Colonic mucosa (tissue), 4 donors: ENCODE measurements at places on chromosomes 4 and X.

- DNase-seq = no peak
Observed at GRCh38 chr4:3344596-3344995, 51.8 kb downstream of the RGS12 start.

DNA sequence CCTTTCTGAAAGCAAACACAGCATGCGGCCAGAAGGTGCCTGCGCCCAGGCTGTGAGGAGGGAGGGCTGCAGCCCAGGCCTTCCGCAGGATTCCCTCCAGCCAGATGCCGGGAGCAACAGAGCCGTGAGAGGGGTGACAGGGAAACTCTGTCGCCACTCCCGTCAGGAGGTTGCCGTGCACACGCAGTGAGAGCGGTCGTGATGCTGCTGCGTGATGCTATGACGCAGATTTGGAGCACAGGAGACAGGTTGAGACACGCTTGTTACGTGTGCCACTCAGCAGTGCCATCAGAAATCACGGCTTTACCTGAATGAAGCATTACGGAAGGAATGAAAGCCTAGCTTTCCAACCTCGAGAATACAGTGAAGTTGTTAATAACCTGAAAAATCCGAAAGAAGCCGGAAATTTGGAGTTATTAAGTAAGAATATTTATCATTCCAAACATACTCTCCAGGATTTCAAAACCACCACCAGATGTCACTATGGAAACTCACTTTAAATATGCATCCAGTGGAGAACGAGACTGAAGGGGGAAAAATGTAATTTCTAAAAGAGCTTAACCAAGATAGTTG is 54.4 kb downstream of the FAT1 start:
- no peak for DNase-seq

DNA sequence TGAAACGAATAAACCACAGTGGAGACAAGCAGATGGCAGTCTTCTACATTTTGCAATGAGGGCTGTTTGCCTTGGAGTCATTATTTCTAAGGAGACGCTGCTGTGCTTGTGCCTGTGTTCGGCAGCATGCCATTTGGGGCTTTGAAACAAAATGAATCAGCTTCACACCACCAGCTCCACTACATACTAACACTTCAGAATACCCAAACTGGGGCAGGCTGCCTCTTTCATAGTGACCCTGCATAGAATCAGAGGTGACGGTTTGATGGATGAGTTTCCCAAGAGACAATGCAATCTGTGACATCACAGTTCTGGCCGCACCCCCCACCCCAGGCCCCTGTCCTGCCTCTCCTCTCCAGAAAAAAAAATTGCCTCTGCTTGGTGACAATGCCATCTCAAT is 57.1 kb upstream of the MID1 start:
- no peak for DNase-seq

- no peak for DNase-seq
Observed at GRCh38 chrX:14362721-14363120, 166.6 kb upstream of the GLRA2 start.

GRCh38 chr4:118175506-118175905 is 141.2 kb downstream of the NDST3 start:
- DNase-seq = no peak

- DNase-seq = no peak
Observed at GRCh38 chrX:130402208-130402684, 459 bp downstream of the RBMX2 start.

GRCh38 chr4:13938299-13938698 is 310.8 kb upstream of the BOD1L1 start:
- DNase-seq = no peak

DNA sequence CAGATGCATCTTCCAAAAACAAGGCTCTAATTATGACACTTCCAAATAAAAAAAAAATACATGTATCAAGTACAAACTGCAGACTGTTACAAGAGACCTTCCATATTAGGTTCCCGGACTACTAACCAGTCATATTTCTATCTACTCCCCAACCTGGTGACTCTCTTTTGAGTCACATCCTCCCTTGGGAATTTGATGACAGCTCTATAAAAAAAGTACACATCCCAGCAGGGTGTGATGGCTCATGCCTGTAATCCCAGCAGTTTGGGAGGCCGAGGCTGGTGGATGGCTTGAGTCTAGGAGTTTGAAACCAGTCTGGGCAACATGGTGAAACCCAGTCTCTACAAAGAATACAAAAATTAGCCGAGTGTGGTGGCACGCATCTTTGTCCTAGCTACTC is 14.9 kb downstream of the RPGR start:
- no peak for DNase-seq

DNA sequence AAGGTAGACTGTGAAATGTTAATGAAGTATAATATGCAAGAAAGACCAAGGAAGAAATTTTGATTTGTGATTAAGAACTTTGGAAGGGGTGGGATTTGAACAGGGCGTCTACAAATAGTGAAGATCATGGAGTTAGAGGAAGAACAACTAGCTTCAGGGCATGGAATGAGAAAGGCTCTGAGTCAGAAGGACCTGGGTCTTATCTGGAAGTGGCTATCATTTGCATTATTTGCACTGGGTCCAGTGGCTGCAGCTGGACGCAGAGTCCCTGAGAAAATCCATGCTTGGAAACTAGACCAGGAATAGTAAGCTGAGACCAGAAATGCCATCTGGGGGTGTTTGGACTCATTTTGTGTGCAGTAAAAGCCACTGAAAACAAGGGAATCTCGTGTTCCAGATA is 4.3 kb upstream of the LIMCH1 start:
- DNase-seq = no peak

DNA sequence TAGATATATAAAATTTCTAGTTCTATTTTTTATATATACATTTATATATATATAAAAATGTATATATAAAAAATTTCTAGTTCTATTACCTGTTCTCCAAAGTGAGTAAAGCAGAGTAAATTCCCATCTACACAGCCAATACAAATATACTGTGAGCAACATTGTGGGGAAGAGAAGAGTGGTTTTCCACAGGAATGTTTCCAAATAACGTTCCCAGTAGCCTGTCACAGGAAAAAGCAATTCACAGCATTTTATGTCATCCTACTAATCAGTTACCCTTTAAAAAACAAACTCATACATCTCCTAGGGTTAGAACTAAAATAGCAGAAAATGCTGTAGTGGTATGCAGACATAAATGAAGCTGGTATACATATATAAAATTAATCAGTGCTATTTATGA is 44.5 kb downstream of the AASDH start:
- DNase-seq = no peak

- no peak for DNase-seq
Observed at GRCh38 chrX:39815631-39816030, 282.1 kb downstream of the BCOR start.

DNA sequence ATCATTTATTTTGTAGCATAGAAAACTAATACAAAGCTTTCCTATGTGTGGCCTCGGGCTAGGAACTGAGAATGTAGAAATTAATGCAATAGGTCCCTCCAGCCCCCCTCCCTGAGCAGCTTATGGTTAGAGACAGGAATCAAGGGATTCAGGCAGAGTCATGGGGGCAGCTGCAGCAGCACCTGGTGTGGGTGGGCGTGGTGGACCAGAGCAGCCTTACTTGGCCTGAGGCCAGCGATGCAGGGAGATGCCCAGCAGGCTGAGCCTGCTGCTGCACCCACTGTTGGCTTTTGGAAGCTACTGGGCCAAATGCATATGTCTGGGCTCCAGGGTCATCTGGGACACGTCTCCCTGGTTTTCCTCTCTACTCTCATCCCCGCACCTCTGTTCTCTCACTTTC is 74.0 kb downstream of the STK32B start:
- no peak for DNase-seq

- DNase-seq = no peak
Observed at GRCh38 chr4:6381571-6382123, 90.8 kb downstream of the PPP2R2C start.

DNA sequence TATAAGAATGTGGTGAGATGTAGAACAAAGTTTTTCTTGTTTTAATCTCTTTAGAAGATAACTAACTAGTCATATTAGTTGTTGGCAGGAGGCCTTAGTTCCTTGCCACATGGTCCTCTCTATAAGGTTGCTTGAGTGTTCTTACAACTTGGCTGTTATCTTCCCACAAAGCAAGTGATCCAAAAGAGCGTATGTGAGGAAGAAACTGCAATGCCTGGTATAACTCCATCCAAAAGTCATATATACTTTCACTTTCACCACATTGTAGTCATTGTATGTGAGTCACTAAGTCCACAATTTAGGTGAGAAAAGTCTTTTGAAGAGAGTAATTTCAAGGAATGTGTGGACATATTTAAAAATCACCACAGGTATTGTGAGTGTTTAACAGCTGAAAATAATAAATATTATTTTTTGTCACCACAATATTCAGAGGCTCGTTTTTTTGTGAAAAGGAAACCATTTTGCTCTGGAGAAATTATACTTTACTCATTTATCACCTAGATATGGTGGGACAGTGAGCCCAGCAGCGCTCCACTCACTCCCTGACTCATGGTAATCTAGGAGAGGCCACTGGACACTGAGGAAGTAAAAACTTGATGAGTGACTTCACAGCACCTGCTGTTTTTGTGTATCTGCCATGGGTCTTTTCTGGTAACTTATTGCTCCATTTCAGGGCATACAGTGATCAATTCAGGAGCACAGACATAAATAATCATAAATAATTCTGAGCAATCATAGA is 369.4 kb upstream of the NDST3 start:
- DNase-seq = no peak

DNA sequence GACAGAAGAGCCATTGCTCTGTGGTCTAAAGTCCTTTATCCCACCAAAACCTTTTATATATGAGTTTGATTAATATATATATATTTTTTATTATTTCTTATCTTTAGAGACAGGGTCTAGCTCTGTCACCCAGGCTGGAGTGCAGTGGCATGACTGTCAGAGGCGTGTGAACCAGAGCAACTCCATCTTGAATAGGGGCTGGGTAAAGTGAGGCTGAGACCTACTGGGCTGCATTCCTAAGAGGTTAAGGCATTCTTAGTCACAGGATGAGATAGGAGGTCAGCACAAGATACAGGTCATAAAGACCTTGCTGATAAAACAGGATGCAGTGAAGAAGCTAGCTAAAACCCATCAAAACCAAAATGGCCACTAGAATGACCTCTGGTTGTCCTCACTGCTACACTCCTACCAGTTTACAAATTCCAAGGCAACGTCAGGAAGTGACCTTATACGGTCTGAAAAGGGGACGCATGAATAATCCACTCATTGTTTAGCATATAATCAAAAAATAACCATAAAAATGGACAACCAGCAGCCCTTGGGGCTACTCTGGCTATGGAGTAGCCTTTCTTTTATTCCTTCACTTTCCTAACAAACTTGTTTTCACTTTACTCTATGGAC is 10.5 kb downstream of the TBCK start:
- no peak for DNase-seq

DNA sequence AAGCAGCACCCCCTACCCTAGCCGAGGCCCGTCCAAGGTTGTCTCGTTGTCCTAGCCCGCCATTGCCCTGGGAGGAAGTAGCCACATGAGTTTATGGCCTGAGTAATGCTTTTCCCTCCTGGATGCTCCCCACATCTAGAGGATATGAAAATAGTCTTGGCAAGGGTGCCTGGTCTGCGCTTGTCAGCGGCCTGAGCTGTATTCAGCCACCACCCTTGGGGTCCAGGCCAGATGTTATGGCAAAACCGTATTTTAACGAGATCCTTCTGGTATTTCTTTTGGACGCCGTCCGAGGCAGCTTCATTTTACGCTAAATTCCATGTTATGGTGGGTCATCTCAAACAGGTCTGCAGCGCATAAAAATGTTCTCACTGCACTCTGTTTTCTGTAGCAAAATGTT is 89.3 kb downstream of the GPR143 start:
- no peak for DNase-seq

DNA sequence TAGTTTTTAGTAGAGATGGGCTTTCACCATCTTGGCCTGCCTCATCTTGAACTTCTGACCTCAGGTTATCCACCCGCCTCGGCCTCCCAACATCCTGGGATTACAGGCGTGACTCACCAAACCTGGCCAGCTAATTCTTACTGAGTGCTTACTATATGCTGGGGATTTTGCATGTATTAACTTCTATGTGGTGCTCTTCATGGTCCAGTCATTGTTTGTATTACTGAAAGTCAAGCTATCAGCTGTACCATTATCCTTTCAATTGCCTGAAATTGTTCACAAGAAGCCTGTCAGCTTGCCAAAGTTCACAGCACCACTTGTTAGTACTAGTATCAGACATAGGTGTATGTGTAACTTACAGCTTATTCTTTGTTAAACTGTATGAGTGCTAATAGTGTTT is 1272.1 kb downstream of the ARAP2 start:
- DNase-seq = no peak

DNA sequence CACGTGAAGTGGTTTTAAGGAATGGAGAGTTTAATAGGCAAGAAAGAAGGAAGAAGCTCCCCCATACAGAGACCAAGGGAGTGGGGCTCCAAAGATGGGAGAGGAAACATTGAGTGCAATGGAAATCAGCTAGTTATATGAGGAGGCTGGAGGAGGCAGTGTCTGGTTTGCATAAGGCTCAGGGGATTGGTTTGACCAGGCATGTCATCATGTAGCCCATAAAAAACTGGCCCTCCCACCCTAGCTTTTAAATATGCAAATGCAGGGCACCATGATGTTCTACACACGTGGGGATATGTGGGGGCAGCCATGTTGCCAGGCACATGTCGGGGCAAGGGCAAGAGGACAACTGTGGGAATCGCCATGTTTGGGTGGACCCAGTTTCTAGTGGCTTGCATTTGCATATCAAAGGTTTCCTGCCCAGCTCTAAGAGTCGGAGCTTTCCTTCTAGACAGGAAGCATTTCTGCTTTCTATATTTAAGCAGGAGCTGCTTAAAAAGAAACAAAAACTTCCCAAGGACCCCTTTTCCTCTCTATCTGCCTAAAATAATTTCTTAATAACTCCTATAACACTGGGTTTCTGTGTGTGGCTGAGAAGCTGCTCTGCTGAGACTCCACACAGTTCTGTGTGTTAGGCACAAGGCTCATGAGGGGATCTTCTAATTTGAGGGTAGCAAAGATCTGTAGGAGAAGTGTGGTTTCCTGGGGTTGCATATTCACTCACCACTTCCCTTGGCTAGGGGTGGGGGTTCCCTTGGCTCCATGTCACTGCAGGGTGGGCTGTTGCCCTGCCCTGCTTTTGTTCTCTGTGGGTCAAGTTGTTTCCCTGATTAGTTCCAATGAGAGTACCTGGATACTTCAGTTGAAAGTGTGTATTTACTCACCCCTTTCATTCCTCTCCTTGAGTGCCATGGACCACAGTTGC is 113.5 kb downstream of the VSIG4 start:
- no peak for DNase-seq

DNA sequence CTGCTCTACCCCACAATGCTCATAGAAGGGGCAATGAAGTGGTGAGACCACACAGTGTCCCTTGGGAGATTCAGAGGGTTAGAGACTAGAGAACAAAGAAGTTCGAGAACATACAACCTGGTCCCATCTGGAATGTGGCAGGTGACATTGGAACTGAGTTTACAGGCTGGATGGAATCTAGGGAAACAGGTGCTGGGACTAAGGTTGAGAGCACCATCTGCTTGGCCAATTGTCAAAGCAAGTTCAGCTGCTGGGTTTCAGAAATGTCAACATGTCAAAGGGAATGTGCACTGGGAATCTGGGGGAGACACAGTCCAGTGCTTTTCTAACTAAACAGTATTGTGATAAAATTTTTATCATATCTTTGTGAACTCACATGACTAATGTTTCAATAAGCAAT is 15.9 kb upstream of the FAM13A start:
- DNase-seq = no peak
